H1 (cell line): ENCODE measurements at places on chromosomes 6 and 20. TPM values are rescaled to one million over a fixed set of nuclear protein-coding genes. Genes with fewer than 3 reads are reported as not detected.

GRCh38 chr6:166335378-166336302 is 6.7 kb downstream of the SFT2D1 start:
- DNase-seq: no peak

GRCh38 chr6:163500105-163500504 is 85.6 kb downstream of the QKI start:
- no peak for DNase-seq

DNA sequence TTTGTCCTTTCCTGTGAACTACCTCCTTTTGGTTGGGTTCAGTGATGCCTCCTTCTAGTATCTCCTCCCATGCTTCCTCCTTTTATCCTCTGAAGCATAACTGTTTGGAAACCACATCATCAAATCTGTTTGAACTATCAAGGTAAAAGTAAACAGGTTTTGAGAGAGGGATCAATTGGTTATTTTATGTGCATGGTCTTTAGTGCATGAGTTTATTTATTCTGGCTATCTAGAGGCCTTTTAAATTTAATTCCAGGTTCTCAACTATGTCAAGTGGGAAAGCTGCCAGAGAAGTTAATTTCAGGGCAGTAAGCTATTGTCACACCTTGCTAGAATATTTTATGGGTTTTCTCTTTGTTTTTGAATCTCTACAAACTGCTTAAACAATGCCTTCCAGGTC is 54.1 kb downstream of the WASF1 start:
- DNase-seq: no peak

- no peak for DNase-seq
Measured at GRCh38 chr20:10313701-10314100, 95.1 kb downstream of the SNAP25 start.

Gene CHRNA4
- 2.7 and 5.7 TPM in 2 replicates for total RNA-seq

DNA sequence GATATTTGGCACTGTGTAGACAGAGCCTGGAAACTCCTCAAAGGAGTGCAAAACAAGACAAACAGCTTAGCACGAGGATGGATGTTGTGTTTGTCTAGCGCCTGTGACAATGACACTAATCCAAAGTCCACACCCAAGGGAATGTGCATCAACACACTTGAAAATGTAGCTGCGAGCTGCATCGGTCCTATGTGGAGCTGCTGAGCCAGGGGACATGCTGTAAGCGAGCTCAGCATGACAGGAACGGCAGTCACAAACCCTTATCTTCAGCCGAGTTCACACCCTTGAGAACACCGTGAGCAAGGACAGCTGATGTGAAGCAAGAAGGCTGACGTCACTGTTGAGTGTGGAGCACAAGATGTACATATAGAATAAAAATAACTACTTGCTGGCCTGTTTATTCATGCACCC is 684.3 kb downstream of the QKI start:
- DNase-seq: no peak
